ENCODE measurements at places on chromosomes 4 and X. TPM values are rescaled to one million over a fixed set of nuclear protein-coding genes. Genes with fewer than 3 reads are reported as not detected.

The ANXA3 gene
- total RNA-seq = 188 TPM

- no peaks in the 10 kb centered on the region for H3K27me3 ChIP-seq
- no peak overlapping the region for H3K27ac ChIP-seq
- H3K4me3 ChIP-seq = no peak overlapping the region
- no peak for DNase-seq
Observed at GRCh38 chrX:14351611-14352303, 177.6 kb upstream of the GLRA2 start.

- no peak overlapping the region for H3K27ac ChIP-seq
- DNase-seq = no peak
- H3K4me1 ChIP-seq = peaks cover 31% of the 10 kb centered on the region
- no peaks in the 10 kb centered on the region for H3K36me3 ChIP-seq
- H3K4me3 ChIP-seq = peak overlapping the region; percentile 35
- H3K27me3 ChIP-seq = no peaks in the 10 kb centered on the region
Observed at GRCh38 chr4:142818476-142818875, 27.6 kb downstream of the INPP4B start.

- H3K27me3 ChIP-seq = no peaks in the 10 kb centered on the region
- H3K36me3 ChIP-seq = peaks cover 69% of the 10 kb centered on the region
- H3K4me1 ChIP-seq = peaks cover 14% of the 10 kb centered on the region
- no peak overlapping the region for H3K27ac ChIP-seq
- DNase-seq = no peak
- no peak overlapping the region for H3K4me3 ChIP-seq
Observed at GRCh38 chrX:47200385-47201150, 6.9 kb downstream of the UBA1 start.

DNA sequence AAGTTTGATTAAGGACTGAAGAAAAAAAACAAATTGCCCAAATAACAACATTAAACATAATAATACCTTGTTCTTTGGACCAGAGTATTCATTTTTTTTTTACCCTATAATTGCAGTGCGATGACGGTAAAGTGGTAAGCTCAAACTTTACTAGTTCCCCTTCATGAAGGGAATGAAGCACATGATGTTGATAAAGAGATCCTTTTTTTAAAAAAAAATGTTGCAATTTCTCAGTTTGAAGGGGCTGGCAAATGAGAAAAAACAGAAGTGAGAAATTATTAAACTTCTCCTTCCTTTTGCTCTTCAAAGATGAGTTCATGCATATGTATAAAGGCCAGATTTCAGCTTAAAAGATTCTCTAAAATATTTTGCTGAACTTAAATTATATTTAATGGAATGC lies 231.7 kb downstream of the C4orf33 start:
- H3K27ac ChIP-seq = no peak overlapping the region
- no peak overlapping the region for H3K4me3 ChIP-seq
- no peak for DNase-seq
- no peaks in the 10 kb centered on the region for H3K27me3 ChIP-seq

The GAGE12F gene
- not detected for total RNA-seq

The GPRASP3 gene
- total RNA-seq = 4.9 TPM
